ENCODE measurements at places on chromosomes 1 and 21. TPM values are rescaled to one million over a fixed set of nuclear protein-coding genes. Genes with fewer than 3 reads are reported as not detected.

Gene KIRREL1
- polyA plus RNA-seq: 22.9 TPM

Gene AGMAT
- polyA plus RNA-seq: 4.5 TPM

Gene ST6GALNAC5
- 9.2 TPM for polyA plus RNA-seq

Gene FGR
- polyA plus RNA-seq: 0.95 TPM

Gene IL19
- polyA plus RNA-seq: not detected

Gene CD164L2
- polyA plus RNA-seq: 3.3 TPM

Gene TRAPPC10
- polyA plus RNA-seq: 22.7 TPM

Gene UAP1
- polyA plus RNA-seq: 9.4 TPM

All from H1 (cell line).